ENCODE measurements at places on chromosomes 11 and 22.

DNA sequence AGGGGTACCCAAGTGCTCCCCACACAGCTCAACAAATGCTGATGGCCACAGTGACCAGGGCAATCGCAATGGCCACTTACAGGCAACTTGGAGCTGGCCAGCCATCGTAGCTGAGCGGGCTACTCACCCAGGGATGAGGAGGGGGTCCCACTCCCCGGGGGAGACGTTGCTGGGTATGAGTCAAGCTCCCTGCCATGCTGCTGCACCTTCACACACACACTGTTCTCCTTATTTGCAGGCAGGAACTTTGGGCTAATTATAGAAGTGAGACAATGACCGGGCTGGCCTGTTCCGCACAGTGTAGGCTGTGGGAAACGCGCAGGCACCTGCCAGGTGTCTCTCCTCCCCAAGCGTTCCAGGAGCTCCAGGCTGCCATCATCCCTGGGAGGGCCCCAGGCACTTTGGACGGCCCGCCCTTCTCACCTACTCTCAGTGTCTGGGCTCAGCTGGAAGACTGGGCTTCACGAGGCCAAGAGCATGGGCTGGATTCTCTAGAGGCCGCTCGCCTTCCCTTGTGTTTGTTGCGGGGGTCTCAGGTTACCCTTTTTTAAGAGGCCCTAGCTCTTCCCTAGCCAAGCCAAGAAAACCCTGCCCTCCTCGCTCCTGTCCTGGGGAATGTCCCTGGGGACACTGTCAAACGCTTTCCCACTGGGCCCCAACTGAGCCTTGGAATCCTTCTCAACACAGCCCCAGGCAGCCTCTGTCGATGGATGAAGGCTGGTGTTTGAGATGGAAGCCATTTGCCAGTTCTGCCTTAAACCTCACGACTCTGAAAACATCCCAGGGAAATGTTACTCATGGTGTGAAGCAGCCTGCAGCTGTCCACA is 73.0 kb downstream of the RTL6 start:
- DNase-seq = no peak

DNA sequence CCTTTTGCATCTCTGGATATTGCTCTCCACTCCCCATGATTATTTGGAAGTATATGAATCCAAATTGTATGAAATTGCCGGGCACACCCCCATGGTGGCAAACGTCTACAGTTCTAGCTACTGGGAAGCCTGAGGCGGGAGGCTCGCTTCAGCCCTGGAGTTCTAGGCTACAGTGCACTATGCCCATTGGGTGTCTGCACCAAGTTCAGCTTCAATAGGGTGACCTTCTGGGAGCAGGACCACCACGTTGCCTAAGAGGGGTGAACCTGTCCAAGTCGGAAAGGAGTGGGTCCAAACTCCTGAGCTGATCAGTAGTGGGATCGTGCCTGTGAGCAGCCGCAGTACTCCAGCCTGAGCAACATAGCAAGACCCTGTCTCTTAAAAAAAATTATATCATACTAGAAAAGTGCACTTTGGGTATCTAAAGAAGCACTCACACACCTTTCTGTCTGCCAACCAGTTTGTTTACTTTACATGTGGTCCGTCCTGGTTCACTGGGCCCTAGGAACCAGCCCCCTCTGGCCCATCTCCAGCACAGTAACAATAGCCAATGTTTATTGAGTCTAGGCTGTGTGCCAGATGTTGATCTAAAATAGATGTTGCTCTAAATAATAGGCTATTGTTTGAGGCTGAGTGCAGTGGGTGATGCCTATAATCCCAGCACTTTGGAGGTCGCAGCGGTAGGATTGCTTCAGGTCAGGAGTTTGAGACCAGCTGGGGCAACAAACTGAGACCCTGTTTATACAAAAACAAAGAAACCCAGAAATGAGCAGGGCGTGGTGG is 16.4 kb upstream of the KAT5 start:
- no peak for DNase-seq

- no peak for DNase-seq
Measured at GRCh38 chr22:20234314-20234682, 33.8 kb downstream of the RTN4R start.

- DNase-seq = no peak
Measured at GRCh38 chr11:86743223-86744118, 56.9 kb upstream of the PRSS23 start.

- no peak for DNase-seq
Measured at GRCh38 chr11:3044004-3044403, 13.2 kb downstream of the CARS1 start.

- no peak for DNase-seq
Measured at GRCh38 chr22:32723643-32724042, 77.9 kb upstream of the TIMP3 start.

DNA sequence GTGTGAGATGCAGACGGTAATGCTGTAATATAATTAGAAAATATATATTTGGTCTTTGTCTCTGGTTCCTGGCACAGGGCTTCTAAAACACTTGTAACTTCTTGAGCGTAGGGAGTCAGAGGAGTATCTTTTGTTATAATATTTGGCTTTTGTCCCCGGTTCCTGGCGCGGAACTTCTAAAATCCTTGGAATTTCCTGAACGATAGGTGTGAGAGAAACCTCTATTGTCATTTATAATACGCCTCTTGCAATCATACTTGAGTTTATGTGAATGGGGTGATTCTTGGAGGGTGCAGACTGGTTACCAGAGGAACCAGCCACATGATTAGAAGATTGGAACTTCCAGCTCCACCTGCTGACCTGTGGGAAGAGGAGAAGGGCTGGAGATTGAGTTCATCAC is 54.1 kb upstream of the ZBED5 start:
- DNase-seq = no peak

DNA sequence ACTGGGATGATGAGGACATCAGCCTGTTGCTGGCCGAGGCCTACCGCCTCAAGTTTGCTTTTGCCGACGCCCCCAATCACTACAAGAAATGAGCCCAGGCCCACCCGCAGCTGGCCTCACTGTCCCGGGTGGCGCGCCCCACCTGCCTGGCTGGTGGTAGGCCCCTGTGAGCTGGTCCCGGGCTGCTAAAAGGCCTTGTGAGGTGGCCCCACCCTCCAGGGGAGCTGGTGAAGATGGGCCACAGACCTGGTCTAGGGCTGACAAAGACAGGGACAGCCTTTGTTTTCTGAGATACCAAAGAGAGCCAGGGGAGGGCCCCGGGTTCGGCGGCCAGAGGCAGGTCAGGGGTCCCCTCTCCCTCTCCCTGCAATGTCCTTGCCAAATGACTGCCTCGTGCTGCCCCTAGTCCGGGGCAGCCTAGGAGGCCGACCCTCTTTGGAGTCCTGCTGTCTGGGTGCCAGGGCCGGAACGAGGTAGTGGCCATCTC is 411.1 kb downstream of the TBC1D22A start:
- no peak for DNase-seq

- DNase-seq = no peak
Measured at GRCh38 chr11:12270215-12270797, 107.1 kb upstream of the PARVA start.

DNA sequence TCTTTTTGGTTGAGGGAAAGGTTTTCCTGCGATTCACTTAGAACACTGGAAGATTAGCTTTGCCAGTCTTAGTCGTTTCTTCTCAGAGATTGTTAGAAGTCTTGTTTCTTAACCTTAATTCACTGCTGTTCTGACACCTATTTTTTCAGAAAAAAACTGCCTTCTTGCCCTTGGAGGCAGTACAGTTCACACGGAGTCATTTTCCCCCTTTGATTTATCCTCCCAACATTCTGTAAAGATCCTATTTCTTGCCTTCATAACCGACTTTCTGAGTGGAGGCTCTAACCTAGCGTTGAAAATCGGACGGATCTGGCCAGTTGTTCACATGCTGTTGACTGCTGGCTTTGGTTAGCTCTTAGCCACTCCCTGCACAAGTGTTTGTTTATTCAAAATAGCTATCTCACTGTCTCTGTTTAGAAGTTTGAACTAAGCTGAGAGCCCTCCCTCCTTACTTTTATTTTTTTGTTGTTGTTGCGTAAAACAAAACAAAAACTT is 737 bp downstream of the BCL2L13 start:
- no peak for DNase-seq

Data from stimulated activated CD8-positive, alpha-beta memory T cell treated with anti-CD3 and anti-CD28 coated beads, Interleukin-7, amount 100 ng/mL, for 1 hour (primary cell).